T follicular helper cell (primary cell): ENCODE measurements at places on chromosomes 16 and 17.

DNA sequence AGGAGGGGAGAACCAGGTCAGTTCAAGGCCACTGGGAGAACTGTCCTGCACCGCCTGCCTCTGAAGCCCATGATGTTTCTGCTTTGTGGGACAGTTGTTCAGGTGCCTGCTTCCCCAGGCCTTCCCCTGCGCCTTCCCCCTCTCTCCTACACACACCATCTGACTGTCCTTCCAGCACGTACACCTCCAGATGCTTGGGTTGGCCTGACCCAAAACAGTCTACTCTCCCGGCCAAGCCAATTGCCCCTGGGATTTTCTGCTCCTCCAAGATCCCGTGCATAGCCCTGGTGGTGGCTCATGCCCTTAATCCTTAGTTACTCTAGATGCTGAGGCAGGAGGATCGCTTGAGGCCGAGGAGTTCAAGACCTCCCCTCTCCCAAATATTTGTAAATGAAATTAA lies 684 bp upstream of the RSAD1 start:
- no peak for DNase-seq

DNA sequence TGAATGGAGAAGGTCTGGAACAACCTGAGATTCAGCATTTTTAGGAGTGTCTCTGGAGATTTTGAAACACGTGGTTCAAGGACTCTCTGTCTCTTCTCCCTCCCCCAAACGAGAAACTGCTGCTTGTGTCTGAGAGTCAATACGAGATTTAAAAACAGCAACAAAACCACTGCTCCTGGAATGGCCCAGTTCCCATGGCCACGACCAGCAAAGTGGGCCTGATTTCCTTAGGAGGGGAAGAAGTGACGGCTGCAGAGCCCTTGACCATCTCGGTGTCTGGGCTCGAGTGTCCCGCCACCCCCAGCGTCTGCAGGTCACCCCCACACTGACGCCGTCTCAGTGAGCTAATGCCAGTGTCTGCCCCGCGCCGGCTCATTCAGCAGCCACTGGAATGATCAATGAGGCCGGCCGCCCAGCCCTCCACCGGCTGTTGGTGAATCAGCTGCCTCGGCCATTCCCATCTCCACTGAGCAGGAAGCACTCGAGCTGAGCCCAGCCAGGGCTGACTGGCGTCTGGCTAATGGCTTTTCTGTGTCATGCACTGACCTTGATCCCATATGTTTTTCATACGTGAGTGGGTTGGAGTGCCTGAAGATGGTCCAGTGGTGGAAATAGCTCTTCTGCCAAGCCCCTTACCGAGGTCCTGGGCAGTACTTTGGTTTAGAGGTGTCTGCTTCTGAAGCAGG lies 151.8 kb downstream of the PITPNC1 start:
- no peak for DNase-seq

DNA sequence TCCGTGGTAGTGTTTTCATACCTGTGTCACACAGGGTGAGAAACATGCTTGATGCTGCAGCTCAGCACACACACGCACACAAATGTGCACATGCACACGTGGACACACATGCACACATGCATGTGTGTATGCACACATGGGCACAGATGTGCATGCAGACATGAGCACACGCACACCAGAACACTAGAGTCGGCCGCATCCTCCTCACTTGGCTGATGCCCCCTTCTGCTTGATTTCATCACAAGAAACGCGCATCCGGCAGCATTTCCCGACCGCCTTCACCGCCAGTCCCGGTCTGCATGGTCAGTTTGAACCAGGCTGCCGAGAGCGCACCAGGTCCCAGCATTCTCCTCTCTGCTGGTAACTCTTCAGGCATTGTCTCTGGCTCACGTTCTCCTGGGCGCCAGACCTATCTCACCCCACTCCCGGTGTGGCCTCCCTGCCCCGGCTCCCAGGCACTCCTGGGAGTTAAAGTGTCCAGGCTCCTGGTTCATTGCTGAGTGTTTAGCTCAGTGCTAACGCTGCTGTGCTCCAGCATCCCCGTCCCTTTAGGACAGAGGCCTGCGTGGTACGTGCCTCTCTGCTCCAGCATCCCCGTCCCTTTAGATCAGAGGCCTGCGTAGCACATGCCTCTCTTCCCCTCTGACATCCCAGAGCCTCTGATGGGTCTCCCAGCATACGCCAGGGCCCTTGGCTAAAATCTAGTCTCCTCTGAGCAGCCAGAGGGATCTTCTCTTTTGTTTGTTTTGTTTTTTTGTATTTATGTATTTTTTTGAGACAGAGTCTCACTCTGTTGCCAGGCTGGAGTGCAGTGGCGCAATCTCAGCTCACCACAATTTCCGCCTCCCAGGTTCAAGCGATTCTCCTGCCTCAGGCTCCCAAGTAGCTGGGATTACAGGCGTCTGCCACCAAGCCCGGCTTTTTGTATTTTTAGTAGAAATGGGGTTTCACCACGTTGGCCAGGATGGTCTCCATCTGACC lies 16.0 kb downstream of the BAIAP2 start:
- no peak for DNase-seq

DNA sequence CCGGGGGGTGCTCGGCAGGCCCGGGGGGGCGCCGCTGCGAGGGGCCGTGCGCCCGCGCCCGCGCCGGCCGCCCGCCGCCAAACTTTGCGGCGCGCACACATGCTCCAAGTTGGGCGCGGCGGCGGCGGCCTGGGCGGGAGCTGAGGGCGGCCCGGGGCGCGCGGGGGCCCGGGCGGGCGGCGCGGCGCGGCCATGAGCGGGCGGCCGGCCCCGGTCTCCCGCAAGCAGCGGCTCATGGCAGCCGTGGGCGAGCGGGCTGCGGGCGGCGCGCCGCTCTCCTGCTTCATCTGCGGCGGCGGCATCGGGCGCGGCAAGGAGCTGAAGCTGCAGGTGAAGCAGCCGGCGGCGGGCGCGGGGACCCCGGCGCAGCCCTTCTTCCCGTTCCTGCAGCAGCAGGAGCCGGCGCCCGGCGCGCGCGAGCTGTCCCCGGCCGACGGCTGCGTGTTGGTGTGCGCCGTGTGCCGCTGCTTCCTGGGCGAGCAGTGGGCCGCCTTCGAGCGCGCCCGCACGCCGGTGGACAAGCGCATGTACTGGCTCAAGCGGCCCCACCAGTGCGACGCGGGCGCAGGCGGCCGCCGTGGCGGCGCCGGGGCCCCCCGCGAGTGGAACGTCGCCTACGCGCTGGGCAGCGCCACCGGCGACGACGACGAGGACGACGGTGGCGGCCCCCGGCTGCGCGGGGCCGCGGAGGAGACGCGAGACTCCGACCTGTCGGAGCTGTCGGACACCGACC lies 57.2 kb upstream of the CIBAR2 start:
- DNase-seq, result no peak

DNA sequence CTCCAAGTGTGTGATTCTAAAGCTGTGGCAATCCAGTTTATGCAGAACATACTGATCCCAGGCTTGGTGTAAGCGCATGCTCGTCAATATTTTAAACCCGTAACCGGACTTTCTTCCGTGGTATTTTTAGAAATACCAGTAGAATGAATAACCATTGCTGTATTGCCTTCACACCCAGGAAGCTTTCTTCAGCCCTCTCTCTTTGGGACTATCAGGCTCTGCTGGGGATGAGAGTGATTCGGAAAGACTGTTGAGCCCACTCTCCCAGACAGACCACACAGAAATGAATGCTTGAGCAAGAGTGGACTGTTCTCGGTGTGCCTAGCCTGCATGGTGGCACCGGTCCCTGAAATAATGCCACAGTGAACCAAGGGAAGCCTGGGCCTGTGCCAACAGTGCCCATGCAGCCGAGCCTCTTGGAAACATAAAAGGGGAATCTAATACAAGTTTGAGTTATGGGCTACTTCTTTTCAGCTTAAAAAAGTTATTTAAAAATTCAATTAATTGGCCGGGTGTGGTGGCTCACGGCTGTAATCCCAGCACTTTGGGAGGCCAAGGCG lies 89.9 kb upstream of the ELAC2 start:
- no peak for DNase-seq

GRCh38 chr17:44451832-44452231 lies 51.4 kb downstream of the GPATCH8 start:
- DNase-seq, result no peak

DNA sequence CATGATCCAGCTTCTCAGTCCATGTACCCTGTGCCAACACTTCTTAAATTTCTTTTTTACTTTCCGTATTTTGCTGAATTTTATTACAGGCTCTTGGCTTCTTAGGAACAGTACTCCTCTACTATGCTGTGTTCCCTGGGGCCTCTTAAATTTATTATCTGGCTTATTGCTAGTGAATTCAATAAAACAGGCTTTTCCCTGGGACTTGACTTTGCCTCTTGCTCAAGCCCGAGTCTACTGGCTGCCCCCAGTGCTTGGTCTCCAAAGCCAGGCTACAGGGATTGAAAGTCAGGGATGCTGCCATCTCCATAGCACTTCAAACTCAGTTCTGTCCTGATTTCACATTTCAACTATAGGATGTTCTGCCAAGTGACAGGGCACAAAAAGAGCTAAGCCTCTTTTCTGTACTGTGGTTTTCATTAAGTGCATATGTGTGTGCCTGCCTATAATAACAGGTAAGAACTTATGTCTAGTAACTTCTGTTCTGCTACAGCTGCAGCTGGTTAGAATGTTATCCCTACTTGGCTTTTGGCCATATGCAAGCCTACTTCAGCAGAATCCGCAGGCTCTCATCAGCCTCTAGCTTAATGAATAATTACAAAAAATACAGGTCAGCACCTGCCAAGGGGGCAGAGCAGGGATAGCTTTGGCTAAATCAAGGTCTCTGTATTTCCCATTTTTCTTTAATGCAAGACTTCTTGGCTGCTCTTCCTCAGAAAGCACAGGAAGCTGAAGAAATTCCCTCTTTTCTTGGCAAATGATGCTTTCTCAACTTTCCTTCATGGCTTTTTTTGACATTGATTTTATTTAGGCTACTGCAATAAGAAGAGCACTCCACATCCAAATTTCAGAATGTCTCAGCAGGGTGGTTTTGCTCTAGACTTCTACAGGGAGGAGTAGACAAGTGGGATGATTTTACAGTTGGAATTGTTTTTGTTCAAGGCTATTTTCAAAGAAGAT lies 8.2 kb downstream of the FAM20A start:
- no peak for DNase-seq

GRCh38 chr16:4273858-4274311 lies 1.1 kb upstream of the TFAP4 start:
- DNase-seq, result no peak

DNA sequence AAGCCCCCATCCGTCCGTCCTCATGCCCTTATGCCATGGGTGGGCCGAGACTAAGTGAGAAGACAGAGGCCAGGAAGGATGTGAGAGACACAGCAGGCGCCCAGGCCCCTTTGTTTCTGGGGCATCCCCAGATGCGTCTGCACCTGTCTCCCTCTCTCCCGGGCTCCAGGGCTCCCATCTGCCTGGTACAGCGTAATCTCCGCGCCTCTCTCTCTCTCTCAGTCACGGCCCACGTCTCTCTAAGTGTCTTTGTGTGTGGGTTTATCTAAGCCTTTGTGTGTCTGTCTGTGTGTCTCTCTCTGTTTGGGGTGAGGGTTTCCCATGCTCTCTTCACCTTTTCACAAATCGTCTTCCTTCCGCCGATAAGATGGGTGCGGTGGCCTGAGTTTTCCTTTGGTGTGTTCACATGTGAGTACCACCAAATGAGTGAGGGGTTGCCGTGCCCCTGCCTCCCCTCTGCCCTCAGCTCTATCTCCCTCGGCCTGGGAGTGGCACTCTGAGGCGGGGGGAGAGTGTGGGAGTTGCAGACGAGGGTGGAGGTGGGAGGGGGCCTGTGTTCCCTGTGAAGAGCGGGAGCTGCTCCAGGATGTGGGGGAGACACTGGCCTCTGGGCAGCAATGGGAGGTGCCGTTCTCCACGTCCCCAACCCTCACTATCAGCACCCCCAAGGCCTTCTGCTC lies 25.8 kb upstream of the ABCC3 start:
- DNase-seq, result no peak

GRCh38 chr16:980595-980854 lies 1.0 kb upstream of the SOX8 start:
- DNase-seq, result no peak

DNA sequence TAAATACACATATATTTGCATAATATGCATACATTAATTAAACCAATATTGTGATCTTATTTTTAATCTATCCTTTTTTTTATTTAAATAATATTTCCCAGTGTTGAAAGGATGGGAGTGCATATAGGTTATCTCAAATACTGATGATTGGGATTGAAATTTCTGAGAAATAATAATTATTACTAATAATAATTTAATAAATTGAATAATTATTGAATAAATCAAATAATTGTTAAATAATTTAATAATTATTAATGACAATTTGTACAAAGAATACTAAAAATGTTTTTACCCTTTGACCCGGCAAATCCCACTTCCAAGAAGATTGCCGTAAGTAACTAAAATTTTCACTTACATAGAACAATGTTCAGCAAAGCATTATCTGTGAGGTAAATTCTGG lies 148.9 kb downstream of the ZNF18 start:
- DNase-seq, result no peak

DNA sequence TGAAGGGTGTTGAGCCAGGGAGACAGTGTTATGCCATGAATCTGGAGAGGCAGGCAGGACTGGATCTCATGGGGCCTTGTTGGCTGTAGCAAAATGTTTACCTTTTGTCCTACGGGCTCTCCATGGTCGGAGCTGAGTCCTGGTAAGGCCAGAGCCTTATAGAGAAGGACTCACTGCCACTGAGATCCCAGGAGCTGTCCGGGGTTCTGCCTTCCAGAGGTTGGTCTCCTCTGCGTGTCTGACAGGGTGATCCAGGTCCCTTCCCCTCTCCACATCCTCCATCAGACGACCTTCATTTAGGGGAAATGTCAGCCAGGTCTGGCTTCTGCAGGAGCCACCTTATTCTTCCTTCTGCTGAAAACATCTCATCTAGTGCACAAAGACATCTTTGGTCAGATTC lies 285.2 kb upstream of the N4BP1 start:
- no peak for DNase-seq

DNA sequence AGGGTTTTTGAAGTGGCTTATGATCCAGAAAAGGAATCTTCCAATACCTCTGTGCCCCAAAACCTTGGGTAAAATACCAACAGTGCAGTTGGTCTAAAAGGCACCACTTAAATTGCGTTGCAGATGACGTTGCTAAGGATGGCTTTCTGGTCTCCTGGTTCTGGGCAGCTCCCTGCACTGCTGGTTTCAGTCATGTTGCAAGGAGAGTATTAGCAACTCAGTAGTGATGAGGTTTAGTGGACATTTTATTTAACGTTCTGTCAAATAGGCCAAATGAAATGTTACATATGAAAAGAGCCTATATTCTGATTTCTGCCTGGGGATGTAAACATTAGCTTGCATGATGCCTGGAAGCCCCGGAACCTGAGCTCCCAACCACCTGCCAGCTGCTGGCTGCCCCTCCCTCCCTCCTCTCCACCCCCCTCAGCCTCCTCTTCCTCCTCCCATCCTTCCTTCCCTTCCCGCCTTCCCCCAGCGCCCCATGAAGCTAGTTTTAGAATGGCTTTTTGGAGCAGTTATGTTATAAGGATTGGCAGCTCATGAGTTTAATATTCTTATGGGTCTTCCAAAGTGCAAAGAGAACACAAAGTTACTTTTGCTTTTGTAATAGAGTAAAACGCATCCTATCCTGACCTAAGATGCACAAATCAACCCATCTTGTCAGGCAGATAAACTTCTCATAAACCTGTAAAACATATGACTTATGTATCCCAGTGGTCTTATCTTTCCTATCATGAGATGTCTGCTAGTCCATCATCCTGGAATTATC lies 20.7 kb downstream of the CD7 start:
- DNase-seq, result no peak

- no peak for DNase-seq
Measured at GRCh38 chr16:72887537-72887936, 160.4 kb downstream of the ZFHX3 start.
